Stimulated activated CD4-positive, alpha-beta T cell treated with anti-CD3 and anti-CD28 coated beads, Interleukin-1b, Interleukin-23, amount 100 ng/mL, for 1 hour (primary cell): ENCODE measurements at places on chromosomes 4 and X.

DNA sequence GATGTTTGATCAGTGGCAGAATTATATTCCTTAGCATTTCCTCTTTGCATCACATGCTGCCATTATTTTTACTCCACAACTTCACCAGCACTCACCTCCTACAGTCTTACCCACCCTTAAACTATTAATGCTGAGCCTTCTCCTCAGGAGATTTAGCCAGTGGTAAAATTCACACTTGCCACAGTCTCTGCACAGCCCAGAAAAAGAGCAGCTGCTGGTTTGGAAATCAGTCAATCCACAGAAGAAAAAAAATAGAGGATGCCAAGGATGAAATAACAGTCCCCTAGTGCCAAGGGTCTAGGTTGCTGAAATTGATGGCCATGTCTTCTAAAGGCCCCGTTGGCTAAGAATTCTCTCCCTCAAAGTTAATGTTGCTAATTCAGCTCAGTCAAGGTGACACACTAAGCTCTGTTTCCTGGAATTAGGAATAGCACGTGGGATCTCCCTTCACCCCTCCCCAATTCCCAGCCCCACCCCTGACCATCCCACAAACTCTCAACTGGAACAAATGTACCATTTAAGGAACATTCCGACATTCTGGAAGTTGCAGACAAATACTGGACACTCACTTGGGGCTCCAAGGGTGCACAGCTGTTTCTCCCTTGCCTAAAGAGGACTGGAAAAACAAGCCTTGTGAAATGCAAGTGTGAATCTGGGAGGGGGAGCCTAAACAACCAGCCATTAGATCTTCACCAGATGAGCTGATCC lies 5.7 kb downstream of the ATP1B4 start:
- DNase-seq: no peak

GRCh38 chr4:60565558-60565957 lies 634.6 kb upstream of the ADGRL3 start:
- no peak for DNase-seq

- DNase-seq: no peak
Observed at GRCh38 chr4:6056976-6057766, 38.9 kb upstream of the C4orf50 start.

DNA sequence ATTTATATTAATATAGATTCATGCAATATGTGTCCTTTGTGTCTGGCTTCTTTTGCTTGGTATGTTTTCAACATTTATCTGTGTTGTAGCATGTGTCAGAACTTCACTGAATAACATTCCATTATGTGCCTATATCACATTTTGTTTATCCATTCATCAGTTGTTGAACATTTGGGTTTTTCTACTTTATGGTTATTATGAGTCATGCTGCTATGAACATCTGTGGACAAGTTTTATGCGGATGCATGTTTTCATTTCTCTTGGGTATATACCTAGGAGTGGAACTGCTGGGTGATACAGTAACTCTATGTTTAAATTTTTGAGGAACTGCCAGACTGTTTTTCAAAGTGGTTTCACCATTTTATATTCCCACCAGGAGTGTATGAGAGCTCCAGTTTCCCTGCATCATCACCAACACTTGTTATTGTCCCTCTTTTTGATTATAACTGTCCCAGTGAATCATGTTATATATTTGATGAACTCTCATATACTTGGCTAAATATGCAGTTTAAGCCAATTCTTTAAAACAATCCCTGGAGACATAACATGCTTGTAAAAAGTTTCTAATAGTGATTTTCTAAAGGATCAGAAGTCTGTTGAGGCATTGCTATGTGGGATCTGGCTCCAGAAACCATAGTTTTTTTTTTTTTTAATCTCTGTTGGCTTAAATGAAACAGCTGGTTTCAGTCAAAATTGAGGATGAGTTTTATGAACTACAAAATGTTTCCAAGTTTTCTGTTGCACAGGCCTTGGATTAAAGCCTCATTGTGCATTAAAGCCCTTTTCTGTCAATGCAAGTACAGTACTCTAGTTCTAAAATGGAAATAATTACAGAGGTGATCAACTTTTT lies 21.6 kb upstream of the REPS2 start:
- no peak for DNase-seq

DNA sequence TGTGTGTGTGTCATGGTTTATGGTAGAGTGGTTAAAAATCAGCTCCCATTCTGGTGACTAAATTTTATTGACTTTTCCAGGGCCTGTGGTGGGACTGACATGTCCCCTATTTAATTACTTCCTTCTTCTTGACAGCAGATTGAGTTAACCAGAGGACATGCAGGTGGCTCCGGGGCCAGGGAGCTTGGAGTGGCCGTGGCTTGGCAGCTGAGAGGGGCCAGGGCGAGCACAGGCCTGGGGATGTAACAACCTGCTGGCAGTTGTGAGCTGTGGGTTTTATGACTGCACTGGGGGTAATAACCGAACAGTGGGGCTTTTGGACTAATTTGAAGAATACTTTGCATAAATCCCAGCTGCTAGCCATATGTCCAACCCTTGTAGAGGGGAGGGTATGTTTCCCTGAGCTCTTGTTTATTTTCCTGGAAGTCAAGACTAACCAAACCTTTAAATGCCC lies 186.0 kb downstream of the MID1IP1 start:
- DNase-seq: no peak

DNA sequence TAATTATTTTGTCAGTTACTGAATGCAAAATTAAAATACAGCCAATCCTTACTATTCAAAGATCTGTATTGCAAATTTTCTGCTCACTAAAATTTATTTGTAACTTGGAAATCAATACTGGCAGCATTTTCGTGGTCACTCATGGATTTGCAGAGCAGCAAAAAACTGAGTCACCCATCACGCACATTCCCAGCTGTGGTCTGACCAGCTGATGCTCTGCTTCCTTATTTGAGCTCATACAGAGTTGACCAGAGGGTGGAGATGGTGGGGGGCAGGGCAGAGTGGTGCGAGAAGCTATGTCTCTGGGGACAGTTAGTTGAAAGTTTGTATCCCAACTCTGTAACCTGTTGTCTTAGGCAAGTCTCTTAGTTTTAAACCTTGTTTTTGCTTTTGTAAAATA lies 214.8 kb downstream of the SPCS3 start:
- DNase-seq: no peak

GRCh38 chr4:3308691-3309090 lies 15.9 kb downstream of the RGS12 start:
- DNase-seq: no peak

- no peak for DNase-seq
Observed at GRCh38 chr4:39565878-39566600, 38.8 kb upstream of the UGDH start.

DNA sequence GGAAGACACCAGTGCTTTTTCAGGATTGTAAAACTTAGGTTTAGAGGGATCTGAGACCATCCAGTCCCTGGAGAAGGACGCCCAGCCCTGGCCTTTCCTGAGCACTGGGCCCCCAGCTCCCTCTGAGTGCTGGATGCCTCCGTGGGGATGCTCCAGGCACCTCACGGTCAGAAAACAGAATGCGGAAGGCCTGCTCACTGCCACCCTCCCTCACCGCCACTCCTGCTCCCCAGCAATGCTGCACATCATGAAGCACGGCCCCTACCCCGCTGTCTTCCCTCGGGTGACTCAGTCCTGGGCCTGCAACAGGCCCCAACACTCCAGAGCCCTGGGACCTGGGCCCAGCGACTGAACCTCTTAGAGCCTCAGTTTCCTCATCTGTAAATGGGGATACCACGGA lies 26.2 kb downstream of the ABLIM2 start:
- DNase-seq: no peak

GRCh38 chr4:47829438-47829837 lies 8.4 kb downstream of the CORIN start:
- DNase-seq: no peak

DNA sequence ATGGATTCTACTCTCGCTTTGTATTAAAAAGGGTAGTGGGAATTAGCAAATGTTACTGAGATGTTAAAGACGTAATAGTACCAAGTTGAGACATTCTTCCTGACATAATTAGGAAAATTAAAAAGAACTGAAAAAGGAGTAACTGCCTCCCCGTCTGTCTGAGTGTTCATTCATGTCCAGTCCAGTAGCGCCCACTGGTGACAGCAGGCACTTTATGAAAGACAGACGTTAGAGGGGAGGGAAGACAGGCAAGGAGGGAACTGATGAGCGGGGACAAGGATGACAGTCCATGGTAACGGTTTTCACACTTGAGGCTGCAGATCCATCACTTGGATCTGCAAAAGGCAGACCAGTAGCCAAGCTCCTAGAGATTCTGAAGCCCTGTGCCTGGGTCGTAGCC lies 326.7 kb downstream of the STK32B start:
- DNase-seq: no peak

DNA sequence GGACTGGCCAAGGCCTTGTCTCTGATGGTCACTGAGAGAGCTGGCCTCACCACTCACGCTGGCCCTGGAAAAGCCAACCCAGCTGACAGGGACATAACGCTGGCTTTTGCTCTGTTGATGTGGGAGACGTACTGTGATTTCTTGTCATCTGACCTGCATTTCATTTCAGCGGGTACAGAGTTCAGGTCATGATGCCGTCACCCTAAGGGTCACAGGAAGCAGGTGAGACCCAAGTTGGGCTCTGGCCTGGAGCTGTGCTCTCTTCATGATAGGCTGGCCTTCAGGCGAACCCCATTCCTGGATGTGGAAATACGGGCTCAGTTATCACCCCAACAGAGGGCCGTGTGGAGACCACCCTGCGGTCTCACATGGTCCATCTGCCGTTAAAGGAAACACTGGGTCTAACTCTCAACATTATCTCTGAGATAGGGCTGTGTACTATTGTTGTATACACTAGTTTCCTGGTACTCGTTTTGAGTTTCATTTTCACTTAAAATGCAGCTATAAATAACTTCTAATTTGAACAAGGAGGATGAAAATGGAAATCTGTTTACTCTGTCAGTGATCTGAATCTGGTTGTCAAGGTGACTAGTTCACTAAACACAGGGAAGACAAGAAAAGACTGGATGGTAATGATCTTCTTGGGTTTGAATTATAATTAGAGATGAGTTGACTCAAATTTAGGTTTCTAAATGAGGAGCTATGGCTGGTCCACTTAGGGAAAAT lies 89.1 kb downstream of the TBC1D9 start:
- DNase-seq: no peak

DNA sequence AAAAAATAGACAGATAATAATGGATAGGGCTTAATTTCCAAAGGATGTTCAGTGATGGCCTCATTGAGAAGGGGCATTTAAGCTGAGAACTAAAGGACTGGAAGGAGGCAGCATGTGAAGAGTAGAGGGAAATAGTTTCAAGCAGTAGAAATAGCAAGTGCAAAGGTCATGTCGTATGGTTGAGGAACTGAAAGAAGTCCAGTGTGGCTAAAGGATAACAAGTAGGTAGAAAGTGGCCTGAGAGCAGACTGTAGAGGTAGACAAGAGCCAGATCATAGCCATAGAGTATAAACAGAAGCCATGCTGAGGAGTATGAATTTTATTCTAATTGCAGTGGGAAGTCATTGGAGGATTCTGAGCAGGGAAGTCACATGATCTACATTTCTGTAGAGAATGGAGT lies 72.3 kb downstream of the GRIA3 start:
- no peak for DNase-seq

DNA sequence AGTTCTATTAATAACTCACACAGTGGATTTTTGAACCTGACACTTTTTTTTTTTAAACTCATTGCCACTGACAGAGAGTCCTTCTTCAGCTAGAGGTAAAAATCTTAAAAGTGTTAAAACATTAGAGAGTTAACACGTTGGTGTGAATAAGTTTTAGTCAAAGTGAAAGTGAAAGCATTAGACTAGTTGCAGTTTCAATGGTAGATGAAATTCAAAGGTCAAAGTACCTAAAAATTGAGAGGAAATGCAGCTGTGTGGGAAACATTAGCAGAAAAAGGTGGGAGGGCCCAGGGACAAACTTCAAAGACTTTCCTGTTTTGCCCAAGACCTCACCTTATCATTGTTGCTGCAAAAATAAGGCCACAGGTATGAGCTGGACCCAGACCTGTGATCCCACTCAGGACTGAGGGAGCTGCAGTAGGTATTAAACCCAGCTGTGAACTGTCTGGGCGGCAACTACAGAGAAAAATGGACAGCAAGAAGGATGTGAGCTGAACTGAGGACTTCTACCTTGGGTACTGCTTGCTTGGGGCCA lies 17.6 kb upstream of the GABRA4 start:
- DNase-seq: no peak

GRCh38 chr4:93299118-93299517 lies 529.4 kb upstream of the ATOH1 start:
- no peak for DNase-seq

DNA sequence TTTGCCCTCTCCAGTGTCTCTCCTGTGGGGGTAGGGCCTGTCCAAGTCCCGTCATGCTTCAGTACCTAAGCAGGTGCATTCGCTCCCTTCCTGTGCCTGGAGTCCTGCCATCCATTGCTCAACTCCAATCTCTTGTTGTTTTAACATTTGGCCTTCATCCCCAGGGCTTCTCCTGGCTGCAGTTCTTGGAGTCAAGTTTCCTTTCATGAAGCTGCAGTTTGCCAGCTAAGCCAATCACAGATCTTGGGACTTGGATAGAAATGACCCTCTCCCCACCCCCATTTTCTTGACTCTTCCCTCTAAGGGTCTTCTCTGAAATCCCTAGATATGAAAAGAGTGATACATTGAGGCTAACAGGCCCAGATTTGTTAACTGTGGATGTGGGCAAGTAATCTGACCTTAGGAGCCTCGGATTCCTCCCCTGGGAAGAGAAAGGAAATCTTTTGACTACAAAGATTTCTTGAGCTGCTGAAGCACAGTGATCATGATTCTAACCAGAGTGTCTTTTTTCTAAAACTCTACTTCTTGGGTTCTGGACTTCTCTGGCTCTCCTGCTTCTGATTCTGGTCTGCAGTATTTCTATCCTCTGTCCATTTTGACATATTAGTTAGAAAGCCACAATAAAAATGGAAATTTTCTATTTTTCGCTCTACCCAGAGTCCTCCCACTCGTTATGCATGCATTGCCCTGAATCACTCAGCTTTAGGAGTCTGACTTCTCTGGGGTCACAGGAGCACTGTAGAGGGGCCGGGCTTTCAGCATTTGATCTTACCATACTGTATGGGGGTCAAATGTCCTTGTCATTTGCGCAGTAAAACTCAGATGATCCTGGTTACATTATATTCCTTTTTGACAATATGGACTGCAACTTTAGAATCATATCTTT lies 61.0 kb downstream of the CHRNA9 start:
- no peak for DNase-seq

DNA sequence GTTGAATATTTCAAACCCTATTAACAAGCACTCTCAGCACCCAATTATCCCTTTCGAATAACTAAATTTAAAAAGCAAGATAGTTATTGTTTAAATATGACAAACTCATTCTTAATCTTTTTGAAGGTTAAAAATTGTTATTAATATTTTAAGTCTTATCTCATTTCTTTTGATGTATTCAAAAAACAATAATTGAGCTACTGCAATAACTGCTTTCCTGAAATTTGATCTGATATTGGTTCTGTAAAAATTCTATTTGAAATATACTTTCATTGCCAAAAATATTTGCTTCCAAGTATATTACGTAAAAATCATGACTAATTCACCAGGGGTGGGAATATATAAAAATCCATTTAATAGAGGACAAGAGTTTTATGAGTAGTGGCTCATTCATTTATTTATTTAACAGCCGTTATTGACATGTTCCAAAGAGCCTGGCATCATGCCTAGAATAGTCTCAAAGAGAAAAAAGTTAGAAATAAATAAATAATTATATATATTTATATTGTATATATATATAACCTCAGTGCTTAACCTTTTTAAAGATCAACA lies 34.4 kb downstream of the GLRA3 start:
- DNase-seq: no peak

GRCh38 chr4:169852481-169852880 lies 94.7 kb upstream of the HPF1 start:
- DNase-seq: no peak

GRCh38 chrX:151688695-151689094 lies 6.6 kb upstream of the PRRG3 start:
- DNase-seq: no peak

GRCh38 chrX:109294097-109294814 lies 187.6 kb downstream of the GUCY2F start:
- DNase-seq: no peak
